Body of pancreas (tissue), 4 donors: ENCODE measurements at places on chromosomes 16 and 17. TPM values are rescaled to one million over a fixed set of nuclear protein-coding genes. Genes with fewer than 3 reads are reported as not detected.

DNA sequence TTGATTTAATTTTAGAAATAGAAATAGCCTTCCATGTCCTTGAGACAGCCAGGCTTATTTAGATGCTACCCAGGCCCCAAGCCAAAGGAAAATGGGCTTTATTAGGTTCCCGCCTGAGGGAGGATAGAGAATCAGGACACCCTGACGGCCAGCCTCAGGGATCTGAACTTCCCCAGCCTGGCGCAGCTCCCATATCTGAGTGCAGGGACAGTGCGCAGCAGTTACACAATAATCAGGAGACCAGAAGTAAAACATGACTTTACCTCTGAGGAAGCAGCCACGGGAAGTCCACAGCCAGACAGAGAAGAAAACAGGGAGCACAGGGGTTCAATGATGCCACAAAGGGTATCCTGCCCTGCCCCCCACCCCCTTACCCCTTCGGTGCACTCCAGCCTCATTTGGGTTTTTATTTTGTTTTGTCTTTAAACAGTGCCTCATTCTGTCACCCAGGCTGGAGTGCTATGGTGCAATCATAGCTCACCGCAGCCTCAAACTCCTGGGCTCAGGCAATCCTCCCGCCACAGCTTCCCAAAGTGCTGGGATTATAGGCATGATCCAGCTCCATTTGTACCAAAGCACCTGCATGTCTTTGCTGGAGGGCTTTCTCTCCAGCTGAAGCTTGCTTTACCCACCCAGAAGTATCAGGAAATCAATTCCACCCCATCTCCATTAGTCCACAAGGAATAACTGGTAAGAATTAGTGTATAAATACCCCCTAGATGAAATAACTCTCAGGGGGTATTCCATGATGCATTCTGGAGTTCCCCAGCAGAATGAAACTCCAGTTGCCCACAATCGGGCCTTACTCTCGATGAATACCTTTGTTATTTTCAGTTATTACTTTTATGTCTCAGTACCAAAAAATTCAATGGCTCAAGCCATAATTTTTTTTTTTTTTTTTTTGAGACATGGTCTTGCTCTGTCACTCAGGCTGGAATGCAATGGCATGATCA is 21.9 kb downstream of the ORC6 start:
- H3K27me3 ChIP-seq: no peaks in the 10 kb centered on the region
- no peaks in the 10 kb centered on the region for H3K4me1 ChIP-seq
- no peak overlapping the region for H3K4me3 ChIP-seq
- DNase-seq: peak; percentile 32

GRCh38 chr17:45955326-45955725 is 43.7 kb upstream of the STH start:
- H3K27me3 ChIP-seq: no peaks in the 10 kb centered on the region
- H3K27ac ChIP-seq: no peak overlapping the region
- no peaks in the 10 kb centered on the region for H3K4me1 ChIP-seq
- no peaks in the 10 kb centered on the region for H3K36me3 ChIP-seq
- H3K4me3 ChIP-seq: no peak overlapping the region

GRCh38 chr17:20128036-20128667 is 119.0 kb downstream of the SPECC1 start:
- H3K4me1 ChIP-seq: no peaks in the 10 kb centered on the region
- no peaks in the 10 kb centered on the region for H3K27me3 ChIP-seq
- no peak for DNase-seq
- H3K4me3 ChIP-seq: no peak overlapping the region
- H3K27ac ChIP-seq: no peak overlapping the region

DNA sequence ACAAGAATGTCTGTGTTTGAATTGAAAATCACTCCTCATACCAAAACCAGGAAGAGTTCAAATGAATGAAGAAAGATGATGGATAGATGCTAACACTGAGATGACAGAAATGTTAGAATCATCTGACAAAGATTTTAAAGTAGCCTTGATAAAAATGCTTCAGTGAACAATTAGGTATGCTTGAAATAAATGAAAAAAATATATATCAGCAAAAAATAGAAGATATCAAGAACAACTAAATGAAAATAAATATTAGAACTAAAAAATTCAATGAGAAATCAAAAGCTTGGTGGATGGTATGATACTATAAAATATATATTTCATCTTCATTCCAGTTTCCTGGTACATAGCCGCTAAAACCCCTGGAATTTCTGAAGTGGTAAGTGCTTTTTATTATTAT is 8.6 kb upstream of the ACSM3 start:
- H3K36me3 ChIP-seq: no peaks in the 10 kb centered on the region
- H3K4me1 ChIP-seq: no peaks in the 10 kb centered on the region
- DNase-seq: no peak

Gene SP2
- total RNA-seq: 4.7 TPM
